ENCODE measurements at places on chromosomes 1 and 21. TPM values are rescaled to one million over a fixed set of nuclear protein-coding genes. Genes with fewer than 3 reads are reported as not detected.

OVAAL gene
- not detected for total RNA-seq

FCRLB gene
- 0.88 TPM for total RNA-seq

SMIM12 gene
- total RNA-seq, result 11.3 TPM

RHCE gene
- total RNA-seq, result 2.9 TPM

PGLYRP3 gene
- total RNA-seq, result not detected

DISP1 gene
- total RNA-seq, result 12.0 TPM

DYNLT4 gene
- not detected for total RNA-seq

RNF186 gene
- not detected for total RNA-seq

ADGRL2 gene
- 280 TPM for total RNA-seq

HSPA6 gene
- total RNA-seq, result 105 TPM

ADGRB2 gene
- 32.9 TPM for total RNA-seq

NHLH2 gene
- total RNA-seq, result 18.4 TPM

OR2L2 gene
- total RNA-seq, result 0.88 TPM

ZBTB17 gene
- total RNA-seq, result 31.4 TPM

AVPR1B gene
- total RNA-seq, result not detected

NOS1AP gene
- 7.9 TPM for total RNA-seq

NUP210L gene
- total RNA-seq, result 0.11 TPM

CELA2B gene
- not detected for total RNA-seq

TSPEAR gene
- not detected for total RNA-seq

PLA2G4A gene
- total RNA-seq, result 11.1 TPM

SHISAL2A gene
- total RNA-seq, result 0.38 TPM

TUFT1 gene
- 16.2 TPM for total RNA-seq

HPCAL4 gene
- total RNA-seq, result 5.7 TPM

BRDT gene
- not detected for total RNA-seq

FCER1A gene
- total RNA-seq, result 0.77 TPM

LAPTM5 gene
- 11.3 TPM for total RNA-seq

SH3D21 gene
- total RNA-seq, result 10.8 TPM

SPATC1L gene
- total RNA-seq, result 9.1 TPM

PHGDH gene
- 81.1 TPM for total RNA-seq

CFAP74 gene
- total RNA-seq, result 0.27 TPM

ADCY10 gene
- 0.49 TPM for total RNA-seq

BARHL2 gene
- 2.8 TPM for total RNA-seq

Measured in camera-type eye (tissue), 1 donor.